ENCODE measurements at places on chromosomes 5 and 9.

- no peak for DNase-seq
These were observed 153.0 kb upstream of the FTMT start for GRCh38 chr5:121698690-121699089.

- DNase-seq = no peak
These were observed 458.3 kb downstream of the AGTPBP1 start for GRCh38 chr9:85283421-85283820.

GRCh38 chr5:40001796-40002195 is 577.0 kb upstream of the DAB2 start:
- DNase-seq = no peak

GRCh38 chr5:125584140-125584520 is 837.7 kb upstream of the ZNF608 start:
- DNase-seq = no peak

GRCh38 chr9:127035423-127035822 is 87.0 kb downstream of the ANGPTL2 start:
- DNase-seq = no peak

DNA sequence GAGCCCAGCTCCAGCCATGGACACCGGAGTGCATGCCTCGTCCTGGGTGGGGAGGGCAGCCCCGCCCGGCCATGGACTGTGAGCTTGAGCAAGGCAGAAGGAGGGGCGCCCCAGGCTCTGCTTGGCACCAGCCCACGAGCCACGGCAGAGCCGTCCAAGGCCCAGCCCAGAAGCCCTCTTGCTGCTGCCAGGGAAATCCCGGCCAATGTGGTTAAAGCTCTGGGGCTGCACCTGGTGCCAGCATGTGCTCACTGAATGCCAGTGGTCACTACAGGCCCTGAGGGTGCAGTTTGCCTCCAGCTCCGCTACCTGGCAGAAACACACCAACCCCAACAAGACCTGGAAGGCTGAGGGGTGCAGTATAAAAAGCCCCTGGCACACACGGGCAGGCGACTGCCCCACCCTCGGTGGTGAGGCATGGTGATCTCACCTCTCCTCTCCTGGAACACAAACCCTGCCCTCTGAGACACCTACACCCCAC is 11.8 kb downstream of the BRD3 start:
- DNase-seq = no peak

DNA sequence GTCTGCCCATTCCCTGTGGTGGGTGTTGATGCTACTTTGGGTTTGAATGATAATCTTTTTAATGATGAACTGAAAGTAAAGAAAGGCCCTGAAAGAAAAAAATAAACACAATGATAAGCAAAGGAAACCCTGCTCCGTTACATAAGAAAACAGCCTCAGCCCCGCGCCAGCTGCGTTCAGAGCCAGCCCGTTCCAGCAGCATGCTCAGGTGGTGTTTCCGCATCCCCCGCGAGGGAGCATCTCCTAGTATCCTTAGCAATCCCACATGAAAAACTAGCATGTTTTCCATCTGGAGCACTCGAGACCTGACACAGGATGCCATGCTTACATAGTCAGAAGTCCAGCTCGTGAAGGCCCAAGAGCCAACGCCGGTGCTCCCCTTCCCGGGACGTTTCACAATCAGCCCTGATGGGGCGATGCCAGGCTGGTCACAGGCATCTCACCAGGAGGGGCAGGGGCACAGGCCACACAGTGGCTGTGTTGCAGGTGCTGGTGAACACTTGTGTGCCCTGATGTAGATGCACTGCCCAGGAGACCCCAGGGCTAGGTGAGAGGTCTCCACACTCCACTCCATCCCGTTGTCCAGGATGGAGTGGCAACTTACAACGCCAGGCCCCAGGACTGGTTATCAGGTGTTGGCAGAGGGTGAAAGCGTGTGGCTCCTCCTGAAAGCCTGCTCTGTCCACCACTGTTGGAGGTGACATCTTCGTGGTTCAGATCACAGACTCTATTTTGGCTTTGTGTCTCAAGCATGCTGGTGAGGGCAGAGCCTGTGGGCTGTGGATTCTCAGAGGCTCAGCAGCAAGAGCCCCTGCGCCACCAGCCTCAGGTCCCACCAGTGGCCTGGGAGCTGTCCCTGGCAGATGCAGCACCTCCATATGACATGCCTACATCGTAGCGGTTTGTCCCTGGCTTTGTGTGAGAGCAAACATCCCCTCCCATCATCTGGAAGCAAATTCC is 246.8 kb upstream of the IRX1 start:
- DNase-seq = no peak

DNA sequence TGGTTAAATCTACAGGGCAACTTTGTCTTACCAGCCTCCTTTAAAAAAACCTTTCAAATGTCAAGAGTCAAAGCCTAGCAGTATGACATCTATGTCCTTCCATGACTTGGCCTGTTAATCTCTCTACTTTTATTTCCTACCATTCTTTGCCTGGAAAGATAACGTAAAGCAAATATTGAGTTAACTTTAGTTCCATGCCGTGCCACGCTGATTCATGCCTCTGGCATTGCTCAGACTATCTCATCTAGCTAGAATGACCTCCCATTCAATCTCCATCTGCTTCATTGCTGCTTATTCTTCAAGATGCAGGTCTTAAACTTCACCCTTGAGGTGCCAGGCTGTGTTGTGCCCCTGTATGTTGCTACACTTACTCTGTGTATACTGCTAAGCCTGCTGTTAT is 729.8 kb downstream of the EFNA5 start:
- DNase-seq = no peak

DNA sequence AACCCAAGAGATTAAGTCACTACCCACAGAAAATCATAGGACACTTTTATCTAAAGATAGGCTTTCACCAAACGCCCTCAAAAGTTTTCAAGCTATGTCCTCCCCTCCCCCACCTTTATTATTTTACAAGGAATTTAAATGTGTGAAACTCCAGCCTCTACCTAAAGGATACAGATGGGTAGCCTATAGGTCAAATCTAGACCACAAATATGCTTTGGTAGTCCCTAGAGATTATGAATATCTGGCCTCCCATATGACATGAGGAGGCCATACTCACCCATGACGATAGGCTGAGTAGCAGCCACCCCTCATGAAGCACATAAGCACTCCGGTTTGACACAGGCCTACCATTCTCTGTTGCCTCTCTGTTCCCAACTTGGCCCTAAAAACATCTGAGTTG is 11.9 kb downstream of the SIL1 start:
- DNase-seq = no peak

GRCh38 chr9:28735738-28736342 is 1162.6 kb upstream of the C9orf72 start:
- no peak for DNase-seq

- no peak for DNase-seq
These were observed 86.2 kb downstream of the OTULIN start for GRCh38 chr5:14750712-14751111.

DNA sequence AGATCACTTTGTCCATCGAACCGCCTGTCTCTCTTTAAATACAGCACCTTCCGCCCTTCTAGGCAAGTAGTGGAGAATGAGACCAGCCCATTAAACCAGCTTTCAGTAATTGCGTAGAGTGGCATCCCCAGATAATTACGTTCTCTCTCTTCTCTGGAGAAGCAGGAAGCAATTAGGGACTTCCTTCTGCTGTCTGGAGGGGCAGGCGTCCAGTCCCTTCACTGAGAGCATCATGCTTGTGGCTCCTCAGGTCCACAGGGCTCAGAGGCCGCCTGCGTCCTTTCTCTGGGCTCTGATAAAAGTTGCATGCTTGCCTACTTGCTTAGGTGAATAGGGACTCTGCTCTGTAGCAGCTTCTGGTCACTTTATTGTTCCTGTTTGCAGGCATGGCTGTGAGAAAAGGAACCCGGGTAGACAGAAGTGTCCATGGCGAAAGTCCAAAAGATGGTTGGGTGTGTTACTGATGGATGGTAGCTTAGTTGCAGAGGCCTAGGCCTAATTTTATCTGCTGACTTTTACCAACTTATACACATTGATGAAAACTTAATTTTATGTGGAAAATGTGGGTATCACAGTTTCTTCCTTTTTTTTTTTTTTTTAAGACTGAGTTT is 299.1 kb upstream of the PANK3 start:
- no peak for DNase-seq

- no peak for DNase-seq
These were observed 118.4 kb downstream of the ZNF608 start for GRCh38 chr5:124627815-124628595.

- no peak for DNase-seq
These were observed 340.2 kb upstream of the DMAC1 start for GRCh38 chr9:8139756-8140155.

DNA sequence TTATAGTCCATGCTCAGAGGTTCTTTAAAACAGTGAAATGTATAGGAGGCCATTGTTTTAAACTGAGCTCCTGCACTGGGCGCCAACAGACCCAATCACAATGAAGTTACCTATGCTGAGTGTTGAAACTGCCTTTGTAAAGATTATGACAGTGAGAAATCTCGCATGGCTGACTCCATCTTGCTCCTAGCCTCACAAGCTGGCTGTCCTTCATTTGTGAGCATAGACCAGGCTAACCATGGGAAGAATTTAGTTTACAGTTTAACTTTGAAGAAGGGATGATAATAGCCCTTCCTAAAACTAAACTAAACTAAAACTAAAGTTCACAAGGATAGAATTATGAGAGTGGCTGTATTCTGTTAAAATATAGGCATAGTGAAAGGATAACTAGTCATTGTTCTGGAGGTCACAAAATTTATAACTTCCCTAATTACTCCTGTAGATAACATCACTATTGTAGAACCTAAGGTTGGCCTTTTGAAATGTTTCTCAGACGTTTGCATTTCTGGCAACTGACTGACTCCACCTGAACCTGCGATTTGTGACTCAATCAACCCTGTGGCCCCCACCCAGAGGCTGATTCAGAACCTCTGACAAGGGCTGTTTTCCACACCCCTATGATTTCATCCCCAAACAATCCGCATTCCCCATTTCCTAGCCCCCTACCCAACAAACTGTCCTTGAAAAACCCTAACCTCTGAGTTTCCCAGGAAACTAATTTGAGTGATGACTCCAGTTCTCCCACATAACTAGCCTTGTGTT is 59.1 kb downstream of the HMHB1 start:
- DNase-seq = no peak

DNA sequence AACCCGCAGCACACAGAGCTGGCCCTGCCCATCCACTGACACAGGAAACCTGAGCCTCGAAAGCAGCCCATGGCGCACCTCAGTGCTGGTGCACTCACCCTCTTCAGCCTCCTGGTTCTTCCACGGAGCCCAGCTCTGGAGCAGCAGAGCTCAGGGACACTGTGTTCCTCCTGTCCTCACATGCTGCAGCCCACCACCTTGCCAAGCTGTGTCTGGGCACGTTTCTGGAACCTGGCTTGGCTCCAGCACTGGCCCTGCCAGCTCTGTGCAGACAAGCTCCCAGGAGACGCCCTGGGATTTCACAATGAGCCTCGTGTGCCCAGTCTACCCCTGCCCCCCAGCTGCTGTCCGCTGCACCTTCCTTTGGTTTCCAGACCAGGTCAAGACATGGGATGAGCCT is 119.5 kb downstream of the SYK start:
- no peak for DNase-seq

DNA sequence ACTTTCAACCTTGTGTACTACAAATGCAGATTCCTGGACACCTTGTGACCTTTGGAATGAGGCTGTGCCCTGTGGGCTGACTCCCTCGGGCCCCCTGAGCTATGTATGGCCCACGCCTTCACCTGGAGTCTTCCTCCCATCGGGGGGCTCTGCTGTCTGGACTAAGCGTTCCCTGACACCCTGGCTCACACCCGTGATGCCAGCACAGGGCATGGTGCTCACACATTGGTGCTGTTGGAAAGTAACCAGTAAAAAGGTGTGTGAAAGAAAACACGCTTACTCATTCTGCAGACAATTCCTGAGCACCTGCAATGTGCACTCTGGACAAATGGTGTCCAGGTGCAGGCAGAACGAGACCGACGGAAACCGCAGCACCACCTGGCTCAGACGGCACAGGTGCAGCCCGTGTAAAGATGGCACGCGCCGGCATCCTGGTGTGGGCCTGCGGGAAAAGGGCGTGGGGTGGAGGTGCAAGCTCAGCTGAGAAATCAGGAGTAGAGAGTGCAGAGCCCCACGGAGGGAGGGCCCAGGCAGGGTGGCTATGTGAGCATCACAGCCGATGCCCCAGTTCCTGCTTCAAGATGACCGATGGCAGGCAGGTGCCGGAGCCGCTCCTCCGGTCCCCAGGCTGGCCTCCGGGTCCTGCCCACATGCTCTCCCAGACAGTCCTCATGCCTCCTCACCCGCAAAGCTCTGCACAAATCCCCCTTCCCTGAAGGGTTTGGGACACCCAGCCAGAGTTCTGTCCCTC is 11.0 kb downstream of the LPCAT1 start:
- peak; percentile 89 for DNase-seq

- no peak for DNase-seq
These were observed 24.0 kb downstream of the TGFBI start for GRCh38 chr5:136052692-136053335.

DNA sequence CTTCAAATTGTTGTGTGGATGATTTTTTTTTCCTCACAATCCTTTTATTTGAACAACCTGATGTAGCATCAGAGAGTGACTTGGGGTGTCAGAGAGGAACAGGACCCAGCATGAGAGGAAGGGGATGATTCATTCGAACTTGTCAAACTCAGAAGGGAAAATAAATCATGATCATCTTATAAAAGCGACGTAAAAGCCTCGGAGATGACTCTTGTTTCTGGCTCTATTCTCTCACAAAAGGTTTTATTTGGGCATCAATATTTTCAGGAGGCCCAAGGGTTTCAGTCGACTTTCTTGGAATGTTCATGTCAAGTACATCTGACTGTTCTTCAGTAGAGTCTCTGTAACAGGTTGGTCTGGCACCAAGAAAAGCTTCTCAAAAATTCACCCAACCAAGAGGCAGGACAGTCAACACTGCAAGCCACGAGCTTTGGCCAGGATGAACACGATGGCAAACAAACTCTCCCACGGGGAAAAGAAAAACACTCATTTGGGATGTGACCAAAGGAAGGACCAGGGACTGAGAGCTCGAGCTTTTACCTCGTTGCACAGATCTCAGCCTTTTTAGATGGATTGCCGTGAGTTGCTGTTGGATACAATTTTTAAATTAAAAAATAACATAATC is 55.1 kb downstream of the ANKH start:
- DNase-seq = no peak

GRCh38 chr5:8870959-8871355 is 674.9 kb downstream of the SEMA5A start:
- DNase-seq = no peak

- DNase-seq = no peak
These were observed 20.6 kb upstream of the CYLC2 start for GRCh38 chr9:102974530-102974929.

GRCh38 chr5:23072179-23072578 is 219.0 kb upstream of the CDH12 start:
- DNase-seq = no peak

DNA sequence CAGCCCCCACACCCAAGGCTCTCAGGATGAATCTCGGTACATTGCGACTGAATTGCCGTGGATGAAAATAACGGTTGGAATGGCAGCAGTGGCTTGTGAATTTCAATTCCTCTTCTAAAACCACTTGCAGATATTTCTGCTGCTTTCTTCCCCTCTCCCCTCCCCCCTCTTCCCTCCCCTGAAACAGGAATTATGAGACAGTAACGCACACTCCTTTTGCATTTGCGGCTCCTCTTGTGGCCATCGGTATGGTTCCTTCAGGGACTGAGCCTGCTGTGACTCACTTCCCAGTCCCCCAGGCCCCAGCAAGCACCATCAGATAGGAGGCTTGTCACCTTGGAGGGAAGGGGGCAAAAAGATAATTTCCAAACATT is 9.7 kb downstream of the DCANP1 start:
- no peak for DNase-seq

GRCh38 chr9:132163457-132163875 is 1.6 kb downstream of the NTNG2 start:
- DNase-seq = no peak

All from NCI-H774 (cell line).